ENCODE measurements at places on chromosomes 6 and 20.

- DNase-seq = no peak
These were observed 113.5 kb downstream of the EPM2A start for GRCh38 chr6:145621776-145622175.

GRCh38 chr6:165644586-165645266 is 18.3 kb downstream of the PDE10A start:
- no peak for DNase-seq

- no peak for DNase-seq
These were observed 164.7 kb upstream of the PDE7B start for GRCh38 chr6:135686784-135687301.

DNA sequence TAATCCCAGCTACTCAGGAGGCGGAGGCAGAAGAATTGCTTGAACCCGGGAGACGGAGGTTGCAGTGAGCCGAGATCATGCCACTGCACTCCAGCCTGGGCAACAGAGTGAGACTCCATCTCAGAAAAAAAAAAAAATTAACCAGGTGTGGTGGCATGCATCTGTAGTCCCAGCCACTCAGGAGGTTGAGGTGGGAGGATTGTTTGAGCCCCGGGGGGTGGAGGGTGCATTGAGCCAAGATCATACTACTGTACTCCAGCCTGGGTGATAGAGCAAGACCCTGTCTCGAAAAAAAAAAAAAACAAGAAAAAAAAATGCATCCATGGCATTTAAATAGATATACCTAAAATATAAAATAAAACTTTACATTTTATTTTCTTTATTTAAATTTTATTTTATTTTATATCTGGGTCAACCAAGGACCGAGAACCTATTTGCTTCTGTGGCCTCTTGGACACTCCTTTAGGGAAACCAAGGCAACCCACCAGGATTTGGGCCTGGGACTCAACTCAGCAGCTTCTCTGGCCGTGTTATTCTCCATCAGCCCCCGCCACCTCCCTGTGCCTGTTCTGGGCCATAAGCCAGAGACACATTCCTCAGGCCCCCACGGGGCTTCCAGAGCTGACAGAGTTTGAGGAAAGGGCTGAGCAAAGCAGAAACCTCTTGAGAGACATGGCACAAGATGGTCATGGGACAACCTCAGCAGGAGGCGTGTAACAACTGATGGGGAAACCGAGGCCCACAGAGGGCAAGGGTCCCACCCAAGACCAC is 6.2 kb downstream of the SNTA1 start:
- DNase-seq = no peak

DNA sequence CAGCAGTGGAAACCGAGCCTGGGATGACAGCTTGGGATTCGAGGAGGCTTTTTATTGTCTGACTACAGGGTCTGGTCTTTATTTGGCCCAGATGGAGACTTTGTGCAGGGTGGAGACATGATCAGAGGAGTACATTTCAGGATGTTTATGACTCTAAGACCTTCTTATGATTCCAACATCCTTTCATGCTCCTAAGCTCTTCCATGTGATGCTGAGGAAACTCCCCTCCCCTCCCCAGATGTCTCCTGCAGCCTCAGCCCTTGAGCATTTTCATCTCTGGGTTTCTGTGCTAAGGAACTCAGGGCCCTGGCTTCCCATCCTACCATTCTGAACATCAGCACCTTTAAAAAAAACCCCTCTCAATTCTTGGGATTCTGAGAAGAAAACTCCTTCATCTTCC is 186.6 kb downstream of the SOX4 start:
- DNase-seq = no peak

DNA sequence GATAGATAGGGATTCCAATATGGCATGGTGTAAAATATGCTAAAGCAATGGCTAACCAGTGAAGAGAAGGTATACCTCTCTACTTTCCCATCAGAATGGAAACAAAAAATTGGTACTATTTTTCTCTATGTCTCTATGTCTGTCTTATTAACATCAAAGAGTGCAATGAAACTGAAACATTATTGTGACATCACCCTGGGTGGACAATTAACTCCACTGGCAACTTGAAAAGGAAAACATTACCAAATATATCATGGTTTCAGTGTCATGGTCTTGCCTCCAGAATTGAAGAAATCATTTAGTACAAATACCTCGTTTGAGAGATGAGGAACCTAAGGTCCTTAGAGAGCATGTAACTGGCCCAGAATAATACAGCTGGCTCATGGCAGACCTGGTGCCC is 1132.5 kb upstream of the MAP3K7 start:
- DNase-seq = no peak

- DNase-seq = peak; percentile 72
These were observed 166.2 kb downstream of the SCML4 start for GRCh38 chr6:107657755-107658461.

DNA sequence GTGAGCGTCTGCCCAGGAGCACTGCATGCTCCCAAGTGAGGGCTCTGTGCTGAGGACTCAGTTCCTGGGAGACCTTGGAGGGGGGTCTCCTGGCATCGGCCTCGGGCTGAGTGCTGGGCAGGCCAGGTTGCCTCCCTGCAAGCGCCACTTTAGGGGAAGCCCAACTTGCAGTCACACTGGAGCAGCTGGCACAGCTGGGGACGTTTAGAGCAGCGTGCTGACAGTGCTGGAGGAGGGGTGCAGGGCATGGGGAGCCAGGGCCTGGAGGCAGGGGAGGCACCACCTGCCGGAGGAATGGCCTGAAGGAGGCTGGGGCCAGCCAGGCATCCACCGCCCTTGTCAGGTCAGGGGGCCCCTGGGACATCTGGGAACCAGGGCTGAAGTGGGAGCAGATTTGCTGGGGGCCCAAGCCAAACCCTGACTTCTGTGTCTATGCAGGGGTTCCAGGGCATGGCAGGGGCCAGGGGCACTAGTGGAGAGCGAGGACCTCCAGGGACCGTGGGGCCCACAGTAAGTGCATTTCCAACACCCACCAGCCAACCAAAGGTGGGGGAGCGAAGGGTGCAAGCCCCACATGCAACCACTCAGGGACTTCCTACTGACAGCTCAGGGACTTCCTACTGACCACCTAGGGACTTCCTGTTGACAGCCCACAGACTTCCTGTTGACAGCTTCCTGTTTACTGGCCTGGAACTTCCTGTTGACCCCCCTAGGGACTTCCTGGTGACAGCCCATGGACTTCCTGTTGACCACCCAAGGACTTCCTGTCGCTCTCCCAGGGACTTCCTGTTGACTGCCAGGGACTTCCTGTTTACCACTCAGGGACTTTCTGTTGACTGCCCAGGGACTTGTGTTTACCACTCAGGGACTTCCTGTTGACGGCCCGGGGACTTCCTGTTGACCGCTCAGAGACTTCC is 33.6 kb downstream of the COL20A1 start:
- DNase-seq = no peak

DNA sequence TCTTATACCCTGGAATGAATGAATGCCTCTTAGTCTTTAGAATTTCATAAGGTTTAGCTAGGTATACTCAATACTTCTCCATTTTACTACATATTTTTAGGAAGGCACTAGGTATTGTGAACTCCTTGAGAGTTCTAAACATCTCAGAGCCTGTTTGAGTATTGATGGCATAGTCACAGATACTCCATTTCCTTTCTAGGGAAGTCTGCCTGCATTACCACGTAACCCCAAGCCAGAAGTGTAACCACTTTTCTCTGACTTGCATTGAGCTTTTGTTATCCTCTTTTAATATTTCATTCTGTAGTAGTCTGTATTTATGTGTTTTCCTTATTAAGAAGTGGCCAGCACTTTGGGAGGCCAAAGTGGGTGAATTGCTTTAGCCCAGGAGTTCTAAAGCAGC is 12.2 kb downstream of the TOP1 start:
- no peak for DNase-seq

DNA sequence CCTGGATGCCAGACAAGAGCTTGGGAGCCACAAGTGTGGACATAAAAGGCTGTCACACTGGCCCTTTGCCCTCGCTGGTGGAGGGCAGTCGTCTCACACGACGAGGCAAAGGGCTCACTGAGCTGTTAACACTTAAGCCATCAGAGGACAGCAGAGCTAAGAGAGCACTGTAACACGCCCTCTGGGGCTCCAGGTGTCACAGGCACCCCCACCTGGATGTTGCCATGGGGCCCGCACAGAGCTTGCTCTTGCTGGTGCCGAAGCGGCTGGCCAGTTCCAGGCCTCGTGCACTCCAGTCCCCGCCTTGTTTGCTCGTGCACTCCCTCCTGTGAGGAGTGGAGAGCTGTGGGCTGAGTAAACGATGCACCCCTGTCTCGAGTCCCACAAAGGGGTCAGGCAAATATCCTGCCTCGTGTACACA is 37.4 kb downstream of the SLC35D3 start:
- no peak for DNase-seq

DNA sequence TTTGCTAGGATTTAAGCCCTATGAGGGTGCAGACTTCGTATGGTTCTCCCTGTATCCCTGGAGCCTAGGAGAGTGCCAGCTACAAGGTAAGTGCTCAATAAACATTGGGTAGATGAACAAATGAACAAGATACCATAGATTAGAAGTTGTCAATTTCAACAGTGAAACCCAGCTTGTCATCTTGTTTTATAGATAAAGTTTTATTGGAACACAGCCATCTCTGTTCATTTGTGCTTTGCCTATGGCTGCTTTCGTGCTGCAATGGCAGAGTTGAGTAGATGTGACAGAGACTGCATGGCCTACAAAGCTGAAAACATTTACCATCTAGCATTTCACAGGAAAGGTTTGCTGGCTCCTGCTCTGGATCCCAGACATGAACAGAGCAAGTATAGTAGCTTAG is 5.6 kb downstream of the DAAM2 start:
- no peak for DNase-seq

DNA sequence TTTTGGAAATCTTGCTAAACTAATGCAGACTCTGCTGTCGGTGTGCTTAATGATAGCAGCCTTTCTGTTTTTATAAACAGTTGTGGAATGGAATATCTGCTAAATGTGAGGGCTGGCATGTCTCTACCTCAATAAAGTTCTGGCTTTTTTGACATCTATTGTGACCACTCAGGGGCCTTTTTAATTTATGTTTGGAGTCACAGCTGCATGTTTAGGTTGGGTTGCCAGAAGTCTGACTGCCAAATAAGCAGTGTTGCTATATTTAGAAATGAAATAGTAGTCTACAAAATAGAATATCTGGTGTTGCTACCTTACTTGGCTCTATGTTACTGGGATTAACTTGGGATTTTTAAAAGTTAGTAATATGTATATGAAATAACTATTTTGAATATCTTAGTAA is 125.1 kb upstream of the LOC128125822 start:
- DNase-seq = no peak

GRCh38 chr6:79330704-79331103 is 96.2 kb upstream of the HMGN3 start:
- no peak for DNase-seq

- DNase-seq = no peak
These were observed 77.6 kb downstream of the SAMD5 start for GRCh38 chr6:147586044-147586443.

- DNase-seq = no peak
These were observed 479.7 kb upstream of the MARCKS start for GRCh38 chr6:113377362-113377942.

GRCh38 chr6:6699741-6700367 is 111.3 kb downstream of the LY86 start:
- no peak for DNase-seq

DNA sequence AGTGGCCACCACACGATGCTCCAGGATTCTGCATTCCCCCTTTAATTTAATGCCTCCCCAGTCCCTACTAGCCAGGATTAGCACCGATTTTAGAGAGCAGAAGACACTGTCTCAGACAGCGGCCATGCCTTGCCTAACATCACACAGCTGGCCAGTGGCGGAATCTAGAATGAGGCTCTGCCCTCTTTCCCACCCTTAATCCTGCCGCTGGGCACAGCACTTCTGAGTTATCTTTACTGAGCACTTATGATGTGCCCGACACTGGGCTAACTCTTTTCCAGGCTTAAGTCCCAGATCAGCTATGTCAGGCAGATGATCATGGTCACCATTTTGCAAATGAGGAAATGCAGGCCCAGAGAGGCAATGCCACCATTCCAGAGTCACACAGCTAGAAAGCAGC is 5.6 kb upstream of the BPIFA2 start:
- no peak for DNase-seq

DNA sequence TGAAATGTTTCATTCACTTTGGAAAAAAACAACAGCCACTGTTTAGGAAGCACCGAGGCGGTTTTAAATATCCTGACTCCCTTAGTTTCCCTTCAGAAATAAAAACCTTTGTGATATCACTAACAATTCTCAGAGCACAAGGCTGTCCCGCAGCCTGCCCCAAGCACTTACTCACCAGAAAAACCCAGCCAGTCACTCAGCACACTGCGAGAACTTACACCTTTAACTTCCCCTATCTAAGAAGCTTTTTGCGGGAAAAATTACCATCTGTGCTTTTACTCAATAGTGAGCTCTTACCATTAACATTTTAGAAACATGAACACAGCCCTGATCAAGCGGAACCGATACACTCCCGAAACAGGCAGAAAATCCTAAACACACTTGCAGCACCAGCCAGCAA is 9.3 kb downstream of the ZBTB46 start:
- no peak for DNase-seq

GRCh38 chr20:40980828-40981310 is 47.8 kb upstream of the TOP1 start:
- DNase-seq = no peak

DNA sequence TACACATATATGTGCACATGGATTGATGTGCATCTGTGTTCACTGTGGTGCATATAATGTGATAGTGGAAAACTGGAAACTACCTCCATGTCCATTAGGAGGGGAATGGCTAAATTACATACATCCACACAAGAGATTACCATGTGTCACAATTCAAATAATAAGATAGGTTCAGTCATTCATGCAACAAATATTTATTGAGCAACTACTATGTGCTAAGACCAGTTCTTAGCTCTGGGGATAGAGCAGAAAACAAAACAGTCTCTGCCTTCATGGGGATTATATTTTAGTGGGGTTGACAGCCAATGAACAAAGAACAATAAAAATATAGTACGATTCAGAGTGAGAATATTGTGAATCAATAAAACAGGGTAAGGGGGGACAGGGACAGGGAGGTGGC is 61.7 kb upstream of the PTGIS start:
- no peak for DNase-seq

DNA sequence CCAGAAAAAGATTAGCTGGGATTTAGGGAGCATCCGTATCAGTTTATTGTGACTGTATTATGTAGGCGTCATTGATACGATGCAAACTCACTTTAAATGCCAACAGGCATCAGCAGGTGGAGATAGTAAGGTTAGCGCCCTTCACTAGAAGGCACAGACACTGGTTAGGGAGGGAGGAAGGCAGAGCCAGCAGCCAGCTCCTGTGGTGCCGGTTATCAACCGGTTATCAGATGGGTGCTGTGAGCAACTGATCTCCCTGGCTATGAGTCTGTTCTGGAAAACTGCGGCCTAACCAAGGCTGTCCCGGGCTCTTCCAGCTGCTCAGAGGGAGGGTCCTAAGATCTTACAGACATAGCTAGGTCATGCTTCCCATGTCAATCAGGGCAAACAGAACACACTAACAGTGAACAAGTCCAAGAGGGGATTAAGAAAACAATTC is 47.5 kb upstream of the CD93 start:
- DNase-seq = no peak

Measured in stimulated activated CD4-positive, alpha-beta T cell treated with anti-CD3 and anti-CD28 coated beads, Interleukin-15, amount 100 ng/mL, for 24 hours (primary cell).